LHCN-M2 (cell line): ENCODE measurements at places on chromosomes 7 and 10.

- no peak for DNase-seq
Observed at GRCh38 chr10:132061465-132061864, 4.3 kb upstream of the JAKMIP3 start.

DNA sequence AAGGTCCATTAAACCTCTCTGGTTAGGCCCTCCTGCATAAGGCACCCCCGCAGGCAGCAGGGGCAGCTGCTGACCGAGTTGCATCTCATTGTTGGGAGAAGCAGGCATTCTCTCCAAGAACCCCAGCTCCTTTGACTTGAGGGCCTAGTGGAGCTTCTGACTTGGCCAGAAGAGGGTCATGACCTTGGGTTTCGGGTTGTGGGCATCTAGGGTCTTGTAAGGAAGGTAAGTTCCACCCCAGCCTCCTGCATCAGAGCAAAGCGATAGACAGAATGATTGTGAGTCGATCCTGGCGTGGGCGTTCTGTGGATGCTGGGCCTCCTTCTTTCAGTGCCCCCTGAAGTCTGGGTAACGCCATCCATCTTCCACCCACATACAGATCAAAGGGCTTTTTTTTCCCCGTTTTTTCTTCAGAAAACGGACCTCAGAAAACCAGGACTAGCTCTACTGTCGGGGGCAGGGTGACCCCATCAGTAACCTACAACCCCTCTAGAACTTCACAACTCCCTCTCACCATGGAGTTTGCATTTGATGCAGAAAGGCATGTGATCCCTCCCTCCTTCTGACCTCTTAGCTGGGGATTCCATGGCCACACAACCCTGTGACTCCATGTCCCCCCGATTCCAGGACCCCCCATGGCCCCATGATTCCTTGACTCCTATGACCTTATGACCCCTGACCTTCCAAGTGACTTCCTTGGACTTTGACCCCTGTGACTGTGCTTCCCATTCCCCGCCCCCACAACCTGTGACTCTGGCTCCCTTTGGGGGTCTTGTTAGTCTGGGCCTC lies 3.0 kb downstream of the SEMA4G start:
- DNase-seq = no peak

- DNase-seq = no peak
Observed at GRCh38 chr10:11430421-11431215, 180.8 kb downstream of the USP6NL start.

GRCh38 chr10:11249152-11249807 lies 231.6 kb downstream of the CELF2 start:
- DNase-seq = no peak

GRCh38 chr10:112030431-112030830 lies 153.1 kb downstream of the GPAM start:
- no peak for DNase-seq

GRCh38 chr7:139852482-139852845 lies 23.4 kb downstream of the TBXAS1 start:
- DNase-seq = no peak

- no peak for DNase-seq
Observed at GRCh38 chr10:82943142-82943541, 1068.1 kb downstream of the NRG3 start.

DNA sequence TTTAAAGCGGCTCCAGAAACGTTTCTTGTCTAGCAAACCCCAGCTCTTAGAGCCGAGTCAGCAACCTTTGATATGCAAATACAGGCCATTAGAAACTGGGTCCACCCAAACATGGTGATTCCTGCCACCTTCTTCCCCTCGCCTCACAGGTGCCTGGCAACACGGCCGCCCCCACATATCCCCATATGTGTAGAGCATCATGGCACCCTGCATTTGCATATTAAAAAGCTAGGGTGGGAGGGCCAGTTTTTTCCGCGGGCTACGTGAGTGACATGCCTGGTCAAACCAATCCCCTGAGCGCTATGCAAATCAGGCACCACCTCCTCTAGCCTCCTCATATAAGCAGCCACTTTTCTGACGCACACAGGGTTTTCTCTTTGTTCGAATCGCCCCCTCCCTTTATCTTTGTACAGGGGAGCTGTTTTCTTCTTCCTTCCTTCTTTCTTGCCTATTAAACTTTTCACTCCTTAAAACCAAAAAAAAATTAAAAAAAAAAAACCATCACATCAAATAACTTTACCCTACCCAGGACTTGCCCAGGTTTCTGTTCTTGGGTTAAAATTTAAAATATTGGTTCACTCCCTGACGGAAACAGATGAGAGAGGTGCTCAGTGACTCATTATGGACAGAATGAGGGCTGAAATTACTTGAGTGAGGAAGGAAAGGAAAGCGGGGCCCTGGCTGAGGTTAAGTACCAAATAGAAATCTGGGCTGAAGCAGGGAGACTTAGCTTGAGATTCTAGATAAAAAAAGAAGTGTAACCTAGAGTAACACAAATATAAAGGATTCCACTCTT lies 59.8 kb downstream of the COA1 start:
- no peak for DNase-seq

- peak; percentile 61 for DNase-seq
Observed at GRCh38 chr7:84484502-84485079, 290.0 kb upstream of the SEMA3A start.

DNA sequence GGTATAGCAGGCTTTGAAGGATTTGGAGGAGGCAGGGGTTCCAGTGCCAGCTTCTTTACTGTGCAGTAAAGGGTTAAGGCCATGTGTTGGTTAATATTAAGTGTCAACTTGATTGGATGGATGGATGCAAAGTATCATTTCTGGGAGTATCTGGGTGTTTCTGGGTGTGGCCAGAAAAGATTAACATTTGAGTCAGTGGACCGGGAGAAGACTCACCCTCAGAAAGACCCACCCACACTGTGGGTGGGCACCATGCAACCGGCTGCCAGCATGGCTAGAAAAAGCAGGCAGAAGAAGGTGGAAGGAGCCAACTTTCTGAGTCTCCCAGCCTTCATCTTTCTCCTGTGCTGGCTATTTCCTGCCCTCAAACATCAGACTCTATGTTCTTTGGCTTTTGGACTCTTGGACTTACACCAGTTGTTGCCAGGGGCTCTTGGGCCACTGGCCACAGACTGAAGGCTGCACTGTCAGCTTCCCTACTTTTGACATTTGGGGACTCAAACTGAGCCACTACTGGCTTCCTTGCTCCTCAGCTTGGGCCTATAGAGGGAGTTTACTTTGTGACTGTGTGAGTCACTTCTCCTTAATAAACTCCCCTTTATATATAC lies 6.8 kb upstream of the TRUB1 start:
- DNase-seq = no peak

GRCh38 chr7:39892361-39892760 lies 57.7 kb upstream of the CDK13 start:
- no peak for DNase-seq

- DNase-seq = no peak
Observed at GRCh38 chr7:12716134-12716681, 28.8 kb downstream of the ARL4A start.

DNA sequence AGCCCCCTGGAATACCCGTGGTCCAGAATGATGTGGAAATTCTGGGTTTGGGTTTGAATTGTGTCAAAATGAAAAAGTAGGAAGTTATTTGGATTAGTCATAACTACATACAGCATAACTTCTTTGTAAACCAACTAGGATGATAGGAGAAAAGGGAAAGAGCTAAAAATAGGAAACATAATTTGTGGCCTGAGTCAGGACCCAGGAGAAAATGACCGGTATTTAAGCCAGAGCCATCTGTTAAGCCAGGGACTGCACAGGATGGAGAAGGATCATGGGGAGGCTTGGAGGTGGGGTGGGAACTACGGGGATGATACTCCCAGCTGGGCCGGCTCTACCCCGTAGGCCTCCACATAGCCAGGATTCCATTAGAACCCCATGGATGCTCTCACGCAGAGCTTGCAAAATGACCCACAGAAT lies 98.6 kb downstream of the MYOF start:
- peak; percentile 96 for DNase-seq

DNA sequence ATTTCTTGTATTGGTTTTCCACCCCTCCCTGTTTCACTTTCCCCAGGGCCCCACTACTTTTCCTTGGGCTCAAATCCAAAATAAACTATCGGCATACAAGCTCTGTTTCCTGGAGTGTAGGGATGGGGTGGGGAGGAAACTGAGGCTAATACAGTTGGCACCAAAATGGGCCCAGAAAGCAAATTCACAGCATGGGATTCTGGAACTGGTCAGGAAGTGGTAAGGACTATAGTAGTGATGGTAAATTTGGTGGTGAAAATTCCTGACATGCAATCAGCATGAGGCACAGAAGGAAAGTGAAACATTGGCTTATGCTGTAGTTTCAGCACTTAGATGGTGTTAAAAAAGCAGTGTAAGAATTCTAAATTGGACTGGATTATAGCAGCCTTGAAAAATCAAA lies 8.7 kb upstream of the SAMD9L start:
- peak; percentile 59 for DNase-seq

DNA sequence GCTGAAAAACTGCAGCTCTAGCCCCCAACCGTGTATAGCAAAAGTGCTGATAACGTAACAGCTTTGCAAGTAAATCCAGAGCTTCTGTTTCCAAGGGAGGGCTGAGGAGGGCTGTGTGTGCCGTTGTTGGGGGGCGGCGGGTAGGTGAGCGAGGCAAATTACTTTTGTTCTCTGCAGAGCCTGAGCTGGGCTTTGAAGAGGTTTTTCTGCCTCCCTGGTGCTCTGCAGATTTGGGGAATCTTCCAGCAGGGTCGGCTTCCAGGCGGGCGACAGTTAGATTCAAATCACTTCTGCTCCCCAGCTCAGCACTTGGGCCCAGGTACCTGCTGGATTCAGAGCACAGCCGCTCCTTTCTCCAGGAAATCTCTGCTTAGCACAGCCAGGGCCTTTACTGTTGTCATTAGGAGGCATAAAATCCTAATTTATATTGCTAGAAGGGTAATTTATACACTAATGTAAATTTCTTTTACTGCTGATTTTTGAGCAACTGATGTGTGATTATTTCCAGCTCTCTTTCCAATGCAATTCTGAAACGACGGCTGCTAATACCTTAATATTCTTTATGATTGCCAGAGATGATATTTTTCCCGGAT lies 442.4 kb downstream of the TYW1 start:
- no peak for DNase-seq

DNA sequence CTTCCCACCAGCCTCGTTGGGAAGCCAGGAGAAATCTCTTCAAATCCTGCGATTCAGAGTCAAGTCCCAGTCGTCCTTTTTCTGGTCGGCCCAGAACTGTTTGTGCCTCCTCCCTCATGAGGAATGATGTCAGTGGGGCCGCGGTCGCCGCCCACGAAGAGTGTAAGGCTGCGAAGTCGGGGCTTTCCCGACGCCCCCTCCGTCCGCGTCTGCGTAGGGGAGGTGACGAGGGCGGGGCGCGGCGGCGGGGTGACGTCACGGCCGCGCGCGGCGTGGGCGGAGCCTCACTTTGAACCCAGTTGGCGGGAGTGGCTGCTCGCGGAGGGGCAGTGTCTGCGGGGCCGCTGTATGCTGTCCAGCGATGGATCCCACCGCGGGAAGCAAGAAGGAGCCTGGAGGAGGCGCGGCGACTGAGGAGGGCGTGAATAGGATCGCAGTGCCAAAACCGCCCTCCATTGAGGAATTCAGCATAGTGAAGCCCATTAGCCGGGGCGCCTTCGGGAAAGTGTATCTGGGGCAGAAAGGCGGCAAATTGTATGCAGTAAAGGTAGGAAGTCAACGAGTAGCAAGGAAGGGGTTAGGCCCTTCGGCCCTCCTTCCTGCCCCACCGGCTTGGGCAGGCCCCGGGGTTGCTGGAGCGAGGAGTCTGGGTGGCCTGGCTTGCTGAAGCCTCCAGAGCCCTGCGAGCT lies at the start of gene MASTL:
TSS of gene MASTL (plus strand) at position 287 of the 689 bp plus-strand sequence. CDS start at position 362, 75 bp downstream.
- DNase-seq = peak; percentile 90

DNA sequence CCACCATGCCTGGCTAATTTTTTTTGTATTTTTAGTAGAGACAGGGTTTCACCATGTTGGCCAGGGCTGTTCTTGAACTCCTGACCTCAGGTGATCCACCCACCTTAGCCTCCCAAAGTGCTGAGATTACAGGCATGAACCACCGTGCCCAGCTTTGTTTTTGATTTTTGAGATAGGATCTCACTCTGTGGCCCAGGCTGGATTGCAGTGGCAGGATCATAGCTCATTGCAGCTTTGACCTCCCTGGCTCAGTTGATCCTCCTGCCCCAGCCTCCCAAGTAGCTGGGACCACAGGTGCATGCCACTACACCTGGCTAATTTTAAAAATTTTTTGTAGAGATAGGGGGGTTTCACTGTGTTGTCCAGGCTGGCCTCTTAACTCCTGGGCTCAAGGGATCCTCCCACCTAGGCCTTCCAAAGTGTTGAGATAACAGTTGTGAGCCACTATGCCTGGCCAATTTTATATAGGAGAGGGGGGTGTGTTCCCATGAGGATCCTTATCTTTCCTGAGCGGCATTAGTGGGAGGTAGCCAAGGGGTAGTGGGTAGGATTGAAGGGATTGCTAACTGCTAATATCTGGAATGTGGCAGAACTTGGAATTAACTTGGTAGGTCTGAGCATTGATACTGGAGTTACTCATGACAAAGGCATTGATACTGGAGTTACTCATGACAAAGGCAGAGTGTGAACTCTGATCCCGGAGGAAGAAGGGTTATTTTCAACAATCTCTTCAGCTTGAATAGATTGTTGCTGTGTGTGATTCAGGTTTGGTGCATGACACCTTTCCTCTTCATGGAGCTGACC lies 1.0 kb upstream of the NOLC1 start:
- peak; percentile 80 for DNase-seq

DNA sequence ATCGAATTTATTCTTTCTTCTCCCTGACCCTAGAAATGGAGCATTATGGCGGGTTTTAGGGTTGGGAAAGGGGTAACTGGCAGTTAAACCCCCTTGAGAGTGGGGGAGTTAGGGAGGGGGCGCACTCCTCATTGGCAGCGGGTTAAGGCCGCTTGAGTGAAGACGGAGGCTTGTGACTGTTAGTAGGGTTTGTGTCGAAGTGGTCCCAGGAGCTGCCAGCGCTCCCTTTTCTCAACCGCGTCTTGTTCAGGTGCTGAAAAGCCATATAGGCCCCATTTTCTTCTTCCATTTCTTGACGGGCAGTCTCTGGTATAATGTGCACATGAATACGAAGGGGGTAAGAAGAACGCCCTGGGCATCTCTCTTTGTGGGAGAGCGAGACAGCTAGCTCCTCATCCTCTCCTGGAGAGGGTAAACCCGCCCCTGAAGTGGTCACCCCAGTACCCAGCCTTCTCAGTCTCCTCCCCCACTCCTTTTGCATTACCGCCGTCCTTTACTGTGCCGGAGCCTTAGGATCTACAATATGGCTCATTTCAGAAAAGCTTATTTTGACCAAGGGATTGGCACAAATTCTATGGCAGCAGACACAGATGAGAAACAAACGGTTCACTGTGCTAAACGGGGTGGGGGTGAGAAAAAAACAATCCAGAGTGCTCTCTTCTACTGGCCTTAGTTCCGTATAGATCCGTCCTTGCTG lies 836 bp downstream of the KMT2E start:
- peak; percentile 67 for DNase-seq
